A549 (cell line): ENCODE measurements at places on chromosomes 1 and 21. TPM values are rescaled to one million over a fixed set of nuclear protein-coding genes. Genes with fewer than 3 reads are reported as not detected.

DNA sequence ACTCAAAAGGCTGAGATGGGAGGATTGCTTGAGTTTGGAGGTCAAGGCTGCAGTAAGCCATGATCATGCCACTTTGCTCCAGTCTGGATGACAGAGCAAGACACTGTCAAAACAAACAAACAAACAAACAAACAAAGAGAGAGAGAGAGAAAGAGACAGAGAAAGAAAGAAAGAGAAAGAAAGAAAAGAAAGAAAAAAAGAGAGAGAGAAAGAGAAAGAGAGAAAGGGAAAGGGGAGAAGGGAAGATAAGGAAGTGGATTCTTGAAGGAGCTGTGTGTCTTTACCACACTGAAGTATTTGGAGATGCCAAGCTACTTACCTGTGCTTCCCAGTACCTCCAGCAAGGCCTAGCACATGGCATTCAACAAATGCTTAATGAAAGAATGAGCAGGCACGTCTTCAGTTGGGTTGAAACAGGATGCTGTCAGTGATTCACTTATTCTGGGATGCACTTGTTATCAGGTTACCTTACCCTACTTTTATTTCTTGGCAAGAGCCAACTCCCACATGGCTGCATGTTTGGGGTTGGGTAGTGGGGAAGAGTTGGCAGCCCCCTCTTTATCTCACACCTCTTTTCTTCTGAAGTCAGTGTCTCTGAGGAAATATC is 28.8 kb downstream of the CD101 start:
- DNase-seq, result no peak

Gene LCE2A
- not detected in 3 replicates for polyA plus RNA-seq

- no peak for DNase-seq
Measured at GRCh38 chr1:227895828-227896685, 51.7 kb downstream of the WNT9A start.

Gene FGR
- not detected in 3 replicates for polyA plus RNA-seq

DNA sequence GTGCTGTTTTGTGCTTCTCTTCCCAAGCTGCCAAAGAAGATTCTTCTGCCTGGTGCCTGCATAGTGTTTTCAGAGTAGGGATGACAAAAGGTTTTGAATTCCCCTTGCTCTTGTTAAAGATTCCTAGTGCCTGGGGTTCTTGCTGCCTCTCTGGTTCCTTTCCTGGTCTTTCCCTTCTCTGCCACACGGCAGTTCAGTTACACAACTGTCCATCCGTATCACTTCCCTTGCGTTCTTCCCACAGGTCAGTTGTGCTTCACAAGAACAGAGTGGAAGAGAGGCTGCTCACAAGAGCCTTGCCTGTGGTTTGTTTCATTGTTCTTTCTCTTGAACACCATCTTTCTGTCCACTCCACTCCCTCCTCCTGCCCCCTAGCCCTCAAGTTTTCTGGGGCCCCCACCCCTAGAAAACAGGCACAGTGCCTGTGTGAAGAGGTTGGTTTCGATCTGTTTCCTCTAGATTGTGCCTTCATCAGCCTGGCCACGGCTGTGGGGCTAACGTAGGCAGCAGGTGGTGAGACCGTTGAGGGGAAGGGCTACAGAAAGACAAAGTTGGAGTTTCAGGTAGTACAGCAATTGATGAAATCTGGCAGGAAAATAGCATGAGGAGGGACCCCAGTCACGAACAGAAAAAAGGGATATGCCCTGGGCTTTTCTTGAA is 5.8 kb downstream of the VASH2 start:
- DNase-seq, result no peak

DNA sequence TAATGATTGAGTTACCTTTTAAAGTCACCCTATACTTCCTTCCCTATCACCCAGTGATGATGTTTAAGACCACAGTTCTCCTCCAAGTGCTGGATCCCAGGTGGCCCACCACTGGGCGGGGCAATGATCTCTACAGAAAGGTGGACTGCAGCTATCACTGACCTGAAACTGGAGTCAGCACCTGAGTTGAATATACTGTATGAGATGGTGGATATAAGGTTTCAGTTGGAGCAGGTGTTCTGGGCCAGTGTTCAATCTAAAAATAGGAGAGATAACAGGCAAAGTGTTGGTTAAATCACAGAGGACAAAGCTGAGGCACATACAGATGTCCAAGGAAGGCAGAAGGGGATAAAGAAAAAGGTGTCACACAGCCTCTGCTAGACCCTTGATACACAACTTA is 96.6 kb downstream of the SIPA1L2 start:
- no peak for DNase-seq

DNA sequence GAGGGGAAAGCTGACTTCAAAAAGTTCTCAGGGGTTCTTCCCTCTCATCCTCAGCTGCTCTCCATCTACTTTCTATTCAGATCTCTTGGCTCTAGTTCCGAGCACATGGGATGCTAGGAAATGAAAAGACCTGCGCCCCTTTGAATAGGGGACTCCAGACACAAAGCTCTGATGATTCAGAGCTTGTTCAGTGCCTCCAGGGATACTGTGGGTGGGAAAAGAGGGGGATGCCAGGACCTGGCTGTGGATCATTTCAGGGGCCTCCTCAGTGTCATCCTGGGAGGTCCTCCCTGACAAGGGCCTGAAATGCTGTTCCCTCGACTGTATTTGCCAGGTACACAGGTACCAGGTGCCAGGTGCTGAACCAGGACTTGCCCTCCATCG is 943 bp upstream of the KIAA0040 start:
- DNase-seq, result no peak

- DNase-seq, result no peak
Measured at GRCh38 chr1:171717062-171717718, 24.7 kb downstream of the VAMP4 start.

Gene RAB7B
- 0.20 to 0.37 TPM (median 0.30 TPM) in 3 replicates for polyA plus RNA-seq

Gene ZBTB7B
- polyA plus RNA-seq, result 24.7 to 30.7 TPM (median 29.0 TPM) in 3 replicates

DNA sequence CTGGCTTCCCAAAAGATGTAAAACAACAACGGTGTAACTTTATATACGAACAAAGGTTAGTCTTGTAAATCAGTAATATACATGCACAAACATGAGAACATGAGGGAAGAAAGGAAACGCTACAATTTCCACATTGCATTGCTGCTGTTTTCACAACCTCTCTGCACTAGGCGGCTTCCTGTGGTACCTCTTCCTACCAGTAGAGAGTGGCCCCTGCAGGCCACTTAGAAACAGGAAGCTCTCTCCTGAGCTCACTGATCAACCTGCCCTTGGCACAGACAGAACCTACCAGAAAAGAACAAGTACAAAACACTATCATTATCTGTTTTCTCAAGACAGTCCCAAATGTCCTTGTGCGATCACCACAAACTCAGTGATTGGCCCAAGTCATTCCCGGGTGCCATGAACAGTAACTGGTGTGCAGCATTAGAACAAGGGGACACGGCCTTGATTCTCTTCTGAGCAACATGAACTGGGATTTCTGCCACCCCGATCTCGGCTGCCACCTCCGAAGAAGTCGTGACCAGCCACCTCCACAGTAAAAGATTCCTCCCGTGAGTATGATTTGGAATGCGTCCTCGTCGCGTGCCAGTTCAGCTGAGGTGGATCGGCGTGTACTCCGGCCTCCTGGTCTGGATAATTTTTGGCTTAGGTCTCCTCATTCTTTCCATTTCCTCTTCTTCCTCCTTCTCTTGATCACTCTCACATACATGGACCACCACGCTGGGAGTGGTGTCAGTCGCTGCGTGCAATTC is 5.7 kb upstream of the KCNE1 start:
- DNase-seq, result no peak

DNA sequence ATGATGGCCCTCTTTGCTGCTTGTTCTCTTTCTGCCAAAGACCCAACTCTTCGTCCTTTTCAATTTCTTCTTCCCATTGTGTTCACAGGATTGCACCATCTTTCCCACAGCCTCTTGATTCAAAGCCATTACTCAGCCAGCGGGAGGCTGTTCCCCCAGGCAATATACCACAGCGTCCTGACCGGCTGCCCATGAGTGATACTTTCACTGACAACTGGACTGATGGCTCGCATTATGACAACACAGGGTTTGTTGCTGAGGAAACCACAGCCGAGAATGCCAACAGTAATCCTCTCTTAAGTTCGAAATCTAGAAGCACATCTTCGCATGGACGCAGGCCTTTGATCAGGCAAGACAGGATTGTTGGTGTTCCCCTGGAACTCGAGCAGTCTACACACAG is 167.4 kb downstream of the LRRC40 start:
- no peak for DNase-seq

- DNase-seq, result no peak
Measured at GRCh38 chr1:52814465-52814864, 28.1 kb upstream of the ZYG11A start.

Gene CRNN
- polyA plus RNA-seq, result not detected in 3 replicates

Gene VSIG8
- 0.05 to 0.09 TPM in 2 of 3 replicates, not detected in the other for polyA plus RNA-seq

- no peak for DNase-seq
Measured at GRCh38 chr1:220369511-220369910, 97.3 kb upstream of the RAB3GAP2 start.

DNA sequence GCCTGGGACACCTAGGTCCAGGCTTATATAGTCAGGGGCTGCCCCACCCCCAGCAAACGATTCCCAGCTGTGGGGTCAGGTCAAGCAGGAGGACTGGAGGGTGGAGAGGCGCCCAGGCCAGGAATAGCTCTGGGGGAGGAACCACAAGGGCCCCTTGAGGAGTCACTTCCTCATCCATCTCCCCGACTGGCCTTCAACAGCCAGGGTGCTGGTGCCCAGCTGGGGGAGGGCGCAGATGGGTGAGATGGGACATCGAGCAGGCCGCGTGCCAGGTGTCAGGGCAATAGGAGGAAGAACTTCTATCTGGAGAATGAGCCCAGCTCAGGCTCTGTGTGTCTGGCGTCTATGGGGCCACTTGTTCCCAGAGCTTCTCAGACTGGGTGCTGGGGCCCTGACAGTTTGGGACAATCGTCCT is 208 bp upstream of the MYBPH start:
- DNase-seq, result no peak

- no peak for DNase-seq
Measured at GRCh38 chr1:236395947-236396664, 2.0 kb downstream of the EDARADD start.

DNA sequence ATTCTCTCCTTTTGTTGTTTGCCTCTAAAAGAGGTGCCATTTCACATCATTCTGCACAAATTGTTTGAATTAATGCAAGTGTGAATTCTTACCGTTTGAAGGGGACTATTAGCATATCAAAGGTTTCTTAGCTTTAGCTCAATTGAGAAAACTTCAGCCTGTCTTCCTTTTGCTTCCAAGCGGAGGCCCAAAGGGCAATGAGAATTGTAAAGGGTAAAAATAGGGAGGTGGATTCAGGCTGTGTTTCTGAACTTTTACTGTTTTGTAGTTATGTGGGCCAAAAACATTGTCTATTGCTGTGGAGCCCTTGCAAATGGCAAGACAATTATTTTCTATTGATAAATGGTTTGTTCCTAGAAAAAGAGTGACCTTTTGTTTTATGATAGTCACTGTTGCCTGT is 3.6 kb downstream of the ADGRL2 start:
- no peak for DNase-seq

DNA sequence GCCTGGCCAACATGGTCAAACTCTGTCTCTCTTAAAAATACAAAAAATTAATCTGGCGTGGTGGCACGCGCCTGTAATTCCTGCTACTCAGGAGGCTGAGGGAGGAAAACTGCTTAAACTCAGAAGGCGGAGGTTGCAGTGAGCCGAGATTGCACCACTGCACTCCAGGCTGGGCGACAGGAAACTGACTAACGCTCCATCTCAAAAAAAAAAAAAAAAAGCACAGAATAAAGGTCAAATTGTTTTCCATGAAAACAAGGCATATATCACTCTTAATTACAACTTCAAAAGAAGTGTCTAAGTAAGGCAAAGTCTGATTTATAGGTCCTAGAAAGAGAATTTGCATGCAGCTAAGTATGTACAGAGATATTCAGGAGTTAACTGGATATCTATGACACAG is 25.6 kb downstream of the EYA3 start:
- no peak for DNase-seq

Gene RGS1
- polyA plus RNA-seq, result not detected in 3 replicates

Gene PTGFRN
- polyA plus RNA-seq, result 13.7 to 17.4 TPM (median 16.7 TPM) in 3 replicates

Gene GIPC2
- polyA plus RNA-seq, result 0.04 to 0.07 TPM (median 0.06 TPM) in 3 replicates

- DNase-seq, result no peak
Measured at GRCh38 chr1:237074371-237075117, 32.6 kb downstream of the RYR2 start.

Gene HCN3
- 5.3 to 8.1 TPM (median 7.6 TPM) in 3 replicates for polyA plus RNA-seq

DNA sequence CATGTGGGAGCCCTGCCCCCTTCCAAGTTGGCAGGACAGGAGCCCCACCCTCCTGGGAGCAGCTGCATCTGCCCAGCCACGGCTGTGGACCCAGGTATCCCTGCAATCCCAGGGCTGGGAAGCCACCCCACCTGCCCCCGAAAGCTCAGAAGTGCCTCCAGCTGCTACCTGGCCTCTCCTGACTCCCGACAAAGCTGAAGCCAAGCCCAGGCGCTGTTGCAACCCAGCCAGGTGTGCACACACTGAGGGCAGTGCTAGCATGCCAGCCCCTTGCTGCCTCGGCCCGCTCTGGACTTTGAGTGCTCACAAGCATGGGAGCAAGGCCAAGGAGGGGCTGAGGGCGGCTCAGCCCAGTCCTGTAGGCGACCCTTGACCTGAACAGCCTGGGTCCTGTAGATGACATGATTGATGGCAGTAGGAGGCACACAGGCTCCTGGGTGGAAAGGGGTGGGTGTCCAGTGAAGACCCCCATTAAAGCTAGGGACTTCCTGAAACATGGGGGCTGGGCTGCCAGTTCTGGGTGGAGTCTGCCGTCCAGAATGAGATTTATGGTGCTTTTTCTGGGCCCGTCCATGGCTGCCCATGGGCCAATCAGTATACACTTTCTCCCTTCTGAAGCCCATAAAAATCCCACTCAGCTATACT is 2.8 kb upstream of the SSU72 start:
- DNase-seq, result no peak

- no peak for DNase-seq
Measured at GRCh38 chr1:236922190-236922589, 82.1 kb downstream of the MT1HL1 start.

GRCh38 chr1:180156201-180156600 is 1.5 kb downstream of the QSOX1 start:
- DNase-seq, result no peak

Gene LAMB3
- polyA plus RNA-seq, result 8.1 to 11.1 TPM (median 9.1 TPM) in 3 replicates

- DNase-seq, result no peak
Measured at GRCh38 chr1:112358061-112358770, 37.8 kb upstream of the CTTNBP2NL start.

- DNase-seq, result no peak
Measured at GRCh38 chr1:53303726-53304515, 23.9 kb downstream of the LRP8 start.

- no peak for DNase-seq
Measured at GRCh38 chr21:45618846-45619485, 24.6 kb upstream of the PCBP3 start.

Gene HENMT1
- polyA plus RNA-seq, result 6.8 to 10.3 TPM (median 8.1 TPM) in 3 replicates

Gene LRP8
- polyA plus RNA-seq, result 25.8 to 32.6 TPM (median 26.4 TPM) in 3 replicates

DNA sequence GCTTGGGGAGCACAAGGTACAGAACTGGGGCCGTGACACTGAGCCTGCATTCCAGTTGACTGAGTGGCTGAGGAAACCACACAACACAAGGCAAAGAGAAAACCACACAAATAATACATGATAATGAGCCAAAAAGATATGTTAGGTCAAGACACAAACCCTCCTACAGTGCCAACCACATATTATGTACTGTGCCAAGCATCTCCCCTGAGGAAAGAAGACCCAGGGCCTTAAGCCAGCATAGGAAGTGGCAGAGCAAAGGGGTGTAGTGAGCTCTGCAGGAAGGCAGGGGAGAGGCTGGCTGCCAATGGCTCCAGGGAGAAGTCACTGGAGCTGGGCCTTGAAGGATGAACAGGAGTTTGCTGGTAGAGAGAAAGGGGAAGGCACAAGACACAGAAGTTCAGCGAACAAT is 28.2 kb downstream of the CTNNBIP1 start:
- no peak for DNase-seq
